Stimulated activated CD4-positive, alpha-beta T cell treated with anti-CD3 and anti-CD28 coated beads, Interleukin-12 subunit alpha, Interleukin-12 subunit beta, amount 100 ng/mL, for 48 hours (primary cell): ENCODE measurements at places on chromosomes 1 and 21.

DNA sequence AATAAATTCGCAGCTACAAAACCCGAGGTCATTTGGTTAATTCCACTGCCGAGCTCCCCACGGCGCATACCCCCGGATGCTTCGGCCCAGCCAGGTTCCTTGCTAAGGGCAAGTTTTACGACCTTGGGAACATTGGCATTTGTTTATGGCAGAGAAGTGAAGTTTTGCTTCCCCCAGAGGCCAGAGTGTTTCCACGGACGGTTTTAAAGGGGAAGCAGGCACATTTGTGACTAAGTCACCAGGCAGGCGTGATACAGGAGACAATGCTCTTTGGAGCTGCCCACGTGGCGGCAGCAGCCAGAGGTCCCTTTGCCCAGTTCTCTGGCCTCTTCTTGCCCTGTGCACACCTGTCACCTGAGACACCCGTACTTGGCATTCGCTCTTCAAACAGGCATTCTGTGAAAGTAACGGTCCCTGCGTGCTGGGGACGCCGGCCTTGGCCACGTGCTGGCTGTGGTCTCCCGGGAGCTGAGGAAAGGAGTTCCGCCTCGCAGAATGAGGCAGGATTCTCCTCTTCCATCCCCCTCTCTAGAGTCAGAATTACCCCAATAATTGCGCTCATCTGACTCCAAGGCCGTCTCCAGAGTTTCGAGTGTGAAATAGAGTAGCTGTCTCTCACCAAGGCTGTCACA is 138.3 kb downstream of the PRDM16 start:
- DNase-seq: no peak

- DNase-seq: no peak
Observed at GRCh38 chr1:244730934-244731434, 78.1 kb downstream of the DESI2 start.

DNA sequence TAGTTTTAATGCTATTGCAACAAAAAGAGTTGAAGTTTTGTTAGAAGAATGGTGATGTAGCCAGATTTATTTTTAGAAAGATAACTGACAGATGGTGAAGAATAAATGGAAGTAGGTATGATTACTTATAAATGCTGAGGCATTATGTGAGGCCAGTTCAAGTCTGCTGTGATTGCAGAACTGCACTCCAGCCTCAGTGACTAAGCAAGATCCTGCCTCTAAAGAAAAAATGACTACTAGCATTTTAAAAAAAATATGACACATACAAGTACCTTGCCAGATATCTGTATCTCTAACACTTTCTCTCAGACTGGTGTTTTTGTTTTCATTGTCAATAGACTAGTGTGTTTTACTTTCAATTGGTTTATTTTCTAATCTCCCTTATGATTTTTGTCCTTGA is 1242.4 kb upstream of the ADGRL4 start:
- no peak for DNase-seq

DNA sequence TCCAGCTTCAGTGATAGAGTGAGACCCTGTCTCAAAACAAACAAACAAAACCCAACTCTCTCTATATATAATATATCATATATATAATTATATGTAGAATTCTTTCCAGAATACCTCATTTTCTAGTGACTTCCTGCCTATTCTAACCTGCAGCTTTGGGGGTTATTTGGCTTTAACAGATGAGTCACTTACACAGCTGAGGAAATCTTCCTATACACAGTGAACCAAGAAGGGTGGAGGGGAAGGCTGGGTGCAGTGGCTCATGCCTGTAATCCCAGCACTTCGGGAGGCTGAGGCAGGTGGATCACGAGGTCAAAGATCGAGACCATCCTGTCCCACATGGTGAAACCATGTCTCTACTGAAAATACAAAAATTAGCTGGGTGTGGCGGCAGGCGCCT is 9.2 kb downstream of the RAB29 start:
- DNase-seq: no peak

GRCh38 chr1:101748077-101748476 is 248.6 kb downstream of the OLFM3 start:
- DNase-seq: no peak

GRCh38 chr1:158095737-158096335 is 84.9 kb upstream of the CD1D start:
- peak; percentile 11 for DNase-seq

- DNase-seq: no peak
Observed at GRCh38 chr21:43985690-43986251, 26.3 kb upstream of the TRAPPC10 start.

- no peak for DNase-seq
Observed at GRCh38 chr1:63638875-63639274, 45.7 kb downstream of the PGM1 start.

DNA sequence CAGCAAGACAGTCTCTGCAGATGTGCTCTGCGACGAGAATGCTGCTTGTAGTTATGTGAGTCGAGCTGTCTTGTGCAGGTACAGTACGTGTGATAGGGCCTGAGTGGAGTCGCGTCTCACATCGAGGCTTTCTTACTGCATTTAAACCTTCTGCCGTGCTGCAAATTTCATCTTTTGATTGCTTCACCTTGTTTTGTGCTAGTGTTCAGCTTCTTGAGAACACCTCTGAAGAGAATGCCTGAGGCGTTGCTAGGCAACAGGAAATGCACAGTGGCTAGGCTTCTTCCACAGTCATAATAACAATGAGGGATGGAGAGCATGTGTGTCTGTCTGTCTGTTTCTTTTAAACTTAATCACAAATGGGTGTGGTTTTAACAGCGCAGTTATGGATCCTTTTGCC is 52.9 kb downstream of the MRPS6 start:
- no peak for DNase-seq

GRCh38 chr1:65769636-65770035 is 23.1 kb upstream of the PDE4B start:
- no peak for DNase-seq

DNA sequence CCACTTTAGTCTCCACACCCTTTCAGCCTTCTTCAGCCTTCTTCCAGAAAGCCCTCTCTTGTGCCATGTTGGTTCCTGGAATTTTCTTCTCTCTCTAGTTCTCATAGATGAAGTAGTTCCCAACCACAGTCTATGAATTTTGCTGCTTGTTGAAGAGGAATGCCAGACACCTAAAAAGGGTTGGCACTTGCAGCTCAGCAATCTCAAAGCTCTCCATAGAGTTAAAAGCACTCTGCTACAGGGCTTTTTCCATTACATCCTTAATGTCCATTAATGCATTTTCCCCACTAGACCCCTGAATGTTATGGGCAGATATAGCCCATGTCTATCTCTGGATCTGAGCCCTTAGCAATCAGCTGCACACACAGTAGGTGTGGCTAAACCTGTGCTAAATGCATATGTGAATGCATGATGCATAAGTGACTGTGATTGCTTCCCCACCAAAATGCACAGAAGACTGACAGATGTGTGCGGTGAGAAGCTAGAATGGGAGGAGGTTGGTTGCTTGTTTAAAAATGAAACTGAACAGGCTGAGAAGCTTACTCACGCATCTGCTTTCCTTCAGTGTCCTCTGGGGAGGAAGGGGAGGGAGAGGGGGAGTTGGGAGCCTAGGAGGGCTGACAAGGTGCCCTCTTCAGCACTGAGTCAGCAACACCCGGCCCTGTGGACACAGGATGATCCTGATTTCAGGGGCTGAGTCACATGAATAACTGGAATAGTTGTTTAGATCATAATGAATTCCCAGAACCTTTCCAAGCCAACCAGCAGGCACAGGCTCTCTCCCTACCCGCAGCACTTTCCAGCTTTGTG is 146.1 kb upstream of the FGGY start:
- DNase-seq: no peak

GRCh38 chr1:93446837-93447451 is 974 bp upstream of the FNBP1L start:
- DNase-seq: no peak

DNA sequence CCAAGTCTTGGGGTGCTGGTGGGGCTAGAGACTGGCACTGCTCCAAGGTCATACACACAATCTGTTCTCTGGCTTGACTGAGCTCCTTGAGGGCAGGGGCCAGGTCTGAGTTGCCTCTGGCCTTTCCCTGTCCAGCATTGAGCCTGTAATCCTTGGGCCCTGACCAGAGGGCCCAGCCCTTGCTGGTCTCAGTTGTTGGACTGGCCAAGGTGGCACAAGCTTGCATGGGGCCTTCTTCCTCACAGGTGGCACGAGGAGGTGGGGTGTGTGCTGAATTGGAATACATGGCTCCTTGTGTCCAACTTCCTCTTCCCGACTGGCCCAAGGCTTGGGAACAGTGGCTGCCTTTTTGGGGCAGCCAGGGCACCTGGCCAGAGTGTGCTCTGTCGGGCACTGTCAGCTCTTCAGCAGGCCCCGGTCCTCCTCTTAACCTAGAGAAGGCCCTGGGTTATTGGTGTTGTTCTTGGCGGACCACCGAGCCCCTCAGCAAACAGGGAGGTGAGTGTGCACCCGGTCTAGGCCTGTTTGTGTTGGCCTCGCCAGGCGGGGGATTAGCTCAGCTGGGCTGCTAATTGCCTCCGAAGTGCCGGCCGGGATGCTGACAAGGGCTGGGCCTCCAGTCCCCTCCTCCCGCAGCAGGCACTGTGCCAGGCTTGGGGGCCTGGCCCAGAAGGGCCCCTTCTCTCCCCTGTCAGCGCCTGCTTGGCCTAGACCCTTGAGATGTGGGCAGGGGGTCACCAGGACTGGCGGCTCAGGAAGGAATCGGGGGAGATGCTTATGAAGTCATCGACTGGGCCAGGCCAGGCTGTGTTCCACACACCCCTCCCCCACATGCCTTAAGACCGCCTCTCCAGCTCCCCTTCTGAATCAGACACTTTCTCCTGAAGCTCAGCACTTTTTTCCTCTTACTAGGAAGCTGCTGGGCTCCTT is 28.5 kb downstream of the WNT4 start:
- DNase-seq: no peak

GRCh38 chr1:39711104-39711965 is 20.1 kb upstream of the HPCAL4 start:
- DNase-seq: no peak

GRCh38 chr1:31412205-31412604 is 808 bp upstream of the SERINC2 start:
- no peak for DNase-seq

GRCh38 chr1:165137551-165138316 is 218.8 kb downstream of the LMX1A start:
- no peak for DNase-seq

- no peak for DNase-seq
Observed at GRCh38 chr1:96367791-96368190, 353.8 kb upstream of the PTBP2 start.

DNA sequence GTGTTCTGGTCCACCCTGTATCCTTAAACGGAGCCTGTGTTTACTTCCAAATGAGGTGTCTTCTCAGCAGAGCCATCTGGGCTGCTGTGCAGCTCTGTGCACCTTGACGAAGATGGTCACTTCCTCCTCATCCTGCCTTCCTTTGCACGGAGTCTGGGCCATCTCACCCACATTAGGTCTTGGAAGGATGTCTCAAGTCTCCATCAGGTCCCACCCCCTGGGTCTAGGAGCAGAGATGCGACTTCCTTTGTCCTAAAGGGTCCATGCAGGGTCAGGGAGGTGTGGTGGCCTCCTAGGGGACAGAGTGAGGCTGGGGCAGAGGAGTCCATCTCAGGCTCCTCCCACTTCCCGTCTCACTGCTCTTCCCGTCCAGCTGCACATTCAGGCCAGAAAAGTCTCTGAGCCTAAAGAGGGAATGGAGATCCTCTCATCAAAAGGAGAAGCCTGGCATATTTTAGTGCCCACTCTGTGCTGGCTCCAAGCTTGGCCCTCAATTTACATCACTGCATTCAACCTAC is 209.2 kb downstream of the MATN1 start:
- no peak for DNase-seq

GRCh38 chr1:29664711-29665110 is 428.4 kb downstream of the PTPRU start:
- no peak for DNase-seq

DNA sequence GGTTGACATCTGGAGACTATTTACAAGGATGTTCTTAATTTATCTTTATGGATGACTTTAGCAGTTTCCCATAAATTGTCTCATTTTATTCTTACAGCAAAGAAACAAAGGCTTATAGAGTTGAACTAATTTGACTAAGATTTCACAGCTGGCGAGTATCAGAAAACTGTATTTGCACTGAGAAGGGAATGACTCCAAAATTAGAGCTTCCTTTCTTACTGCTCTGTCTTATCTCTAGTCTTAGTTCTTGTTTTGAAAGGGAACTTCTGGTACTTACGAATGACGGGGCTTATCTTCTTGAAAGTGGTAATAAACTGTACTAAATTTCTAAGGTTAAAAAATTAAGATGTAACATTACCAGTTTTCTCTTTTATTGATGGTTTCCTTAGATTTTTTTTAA is 13.6 kb downstream of the CNST start:
- DNase-seq: no peak

GRCh38 chr1:162080472-162081015 is 11.1 kb downstream of the NOS1AP start:
- no peak for DNase-seq

- DNase-seq: no peak
Observed at GRCh38 chr1:228542376-228542775, 55.2 kb downstream of the RNF187 start.

DNA sequence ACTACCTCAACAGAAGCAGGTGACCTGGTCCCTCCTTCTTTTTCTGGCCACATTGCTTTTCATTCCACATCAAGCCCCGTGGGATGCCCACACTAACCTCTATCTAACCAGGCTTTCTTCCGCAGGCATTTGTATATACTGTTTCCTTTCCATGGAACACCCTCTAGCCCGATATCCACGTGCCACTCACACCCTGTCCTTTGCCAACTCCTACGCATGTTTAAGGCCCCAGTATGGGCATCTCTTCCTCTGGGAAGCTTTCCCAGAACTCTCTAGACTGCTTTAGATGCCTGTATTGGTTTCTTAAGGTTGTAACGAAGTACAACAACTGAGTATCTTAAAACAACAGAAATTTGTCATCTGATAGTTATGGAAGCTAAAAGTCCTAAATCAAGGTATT is 121.0 kb downstream of the TNR start:
- DNase-seq: no peak

DNA sequence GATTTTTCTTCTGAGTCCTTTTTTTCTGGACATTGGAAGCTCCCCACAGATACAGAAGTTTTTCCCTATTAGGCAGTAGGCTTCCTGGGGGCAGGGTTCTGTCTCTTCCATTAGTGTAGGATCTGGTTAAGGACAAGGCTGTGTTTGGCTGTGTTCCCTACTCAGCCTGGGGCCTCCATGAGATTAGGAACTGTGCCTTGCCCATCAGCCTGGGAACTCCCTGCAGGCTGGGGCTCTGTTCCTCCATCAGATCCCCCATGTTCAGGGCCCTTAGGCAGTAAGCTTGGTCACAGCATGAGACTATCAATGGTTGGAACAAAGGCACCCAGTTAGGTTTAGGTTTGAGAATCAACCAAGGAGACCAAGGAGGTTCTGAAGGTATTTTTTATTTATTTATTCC is 22.7 kb downstream of the NAV1 start:
- no peak for DNase-seq

GRCh38 chr1:48039088-48040054 is 42.2 kb upstream of the TRABD2B start:
- no peak for DNase-seq

GRCh38 chr1:2544093-2544874 is 11.9 kb upstream of the TNFRSF14 start:
- DNase-seq: no peak

DNA sequence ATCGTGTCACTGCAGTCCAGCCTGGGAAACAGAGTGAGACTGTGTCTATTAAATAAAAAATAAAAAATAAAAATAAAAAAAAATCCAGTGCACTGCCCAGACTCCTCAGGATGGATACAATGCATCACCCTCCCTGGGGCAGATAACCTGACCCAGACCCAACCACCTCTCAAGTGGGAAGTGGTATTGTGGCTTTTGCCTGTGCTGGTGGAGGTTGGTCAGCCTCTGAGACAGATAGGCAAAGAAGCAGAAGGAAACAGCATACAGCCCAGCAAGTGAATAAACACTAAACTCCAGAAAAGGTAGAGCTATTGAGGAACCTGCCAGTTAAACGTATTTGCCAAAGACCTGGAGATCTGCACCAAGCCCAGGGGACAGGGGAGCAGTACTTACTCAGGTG is 22.0 kb downstream of the HHIPL2 start:
- no peak for DNase-seq
